Stimulated activated CD8-positive, alpha-beta memory T cell treated with anti-CD3 and anti-CD28 coated beads, Interleukin-12 subunit alpha, Interleukin-12 subunit beta, amount 100 ng/mL, for 1 hour (primary cell): ENCODE measurements at places on chromosomes 5 and 9.

DNA sequence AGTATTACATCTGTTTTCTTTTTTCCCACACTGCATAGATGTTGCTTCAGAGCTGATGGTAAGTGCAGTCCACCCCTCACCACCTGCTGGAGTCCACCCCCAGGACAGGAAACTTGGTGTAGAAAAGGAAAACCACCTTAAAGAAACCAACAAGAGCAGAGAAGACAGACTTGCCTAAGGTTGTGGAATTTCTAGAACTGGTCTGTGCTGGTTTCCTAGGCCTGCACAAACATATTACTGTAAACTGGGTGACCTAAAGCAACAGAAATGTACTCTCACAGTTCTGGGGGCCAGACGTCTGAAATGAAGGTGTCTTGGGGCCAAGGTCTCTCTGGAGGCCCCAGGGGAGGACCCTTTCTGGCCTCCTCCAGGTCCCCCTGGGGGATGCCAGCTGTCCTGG is 293.4 kb upstream of the IRX1 start:
- no peak for DNase-seq

GRCh38 chr5:172065431-172066065 is 59.1 kb upstream of the FBXW11 start:
- DNase-seq: no peak

GRCh38 chr5:156951359-156951758 is 11.7 kb downstream of the TIMD4 start:
- no peak for DNase-seq

DNA sequence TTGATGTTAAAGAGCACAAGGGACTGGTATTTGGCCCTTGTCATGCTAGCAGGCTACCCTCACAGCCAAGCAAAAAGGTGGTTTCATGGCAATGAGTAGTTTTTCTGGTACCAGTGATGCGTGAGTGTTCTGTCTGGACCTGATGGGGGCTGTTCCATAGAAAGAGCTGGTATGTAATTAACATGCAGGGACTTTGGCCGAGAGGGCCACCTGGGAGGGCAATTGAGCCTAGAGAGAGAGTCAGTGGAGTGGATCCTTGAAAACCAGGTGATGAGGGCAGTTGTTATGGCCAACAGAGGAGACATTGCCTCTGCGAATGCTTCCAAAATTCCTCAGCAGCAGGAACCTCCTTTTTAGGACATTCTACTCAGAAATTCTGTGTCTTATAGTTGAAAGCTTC is 383.3 kb downstream of the PSAT1 start:
- DNase-seq: no peak

- DNase-seq: no peak
These were observed 359.2 kb upstream of the ACTBL2 start for GRCh38 chr5:57841676-57842363.

DNA sequence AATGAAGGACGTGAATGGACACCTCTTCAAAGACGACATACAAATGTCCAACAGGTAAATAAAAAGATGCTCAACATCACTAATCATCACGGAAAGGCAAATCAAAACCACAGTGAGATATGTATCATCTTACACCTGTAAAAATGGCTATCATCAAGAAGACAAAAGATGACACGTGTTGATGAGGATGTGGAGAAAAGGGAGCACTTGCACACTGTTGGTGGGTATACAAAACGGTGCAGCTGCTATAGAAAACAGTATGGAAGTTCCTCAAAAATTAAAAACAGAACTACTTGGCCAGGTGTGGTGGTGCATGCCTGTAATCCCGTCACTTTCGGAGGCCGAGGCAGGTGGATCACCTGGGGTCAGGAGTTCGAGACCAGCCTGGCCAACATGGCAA is 47.9 kb downstream of the STK10 start:
- DNase-seq: no peak

DNA sequence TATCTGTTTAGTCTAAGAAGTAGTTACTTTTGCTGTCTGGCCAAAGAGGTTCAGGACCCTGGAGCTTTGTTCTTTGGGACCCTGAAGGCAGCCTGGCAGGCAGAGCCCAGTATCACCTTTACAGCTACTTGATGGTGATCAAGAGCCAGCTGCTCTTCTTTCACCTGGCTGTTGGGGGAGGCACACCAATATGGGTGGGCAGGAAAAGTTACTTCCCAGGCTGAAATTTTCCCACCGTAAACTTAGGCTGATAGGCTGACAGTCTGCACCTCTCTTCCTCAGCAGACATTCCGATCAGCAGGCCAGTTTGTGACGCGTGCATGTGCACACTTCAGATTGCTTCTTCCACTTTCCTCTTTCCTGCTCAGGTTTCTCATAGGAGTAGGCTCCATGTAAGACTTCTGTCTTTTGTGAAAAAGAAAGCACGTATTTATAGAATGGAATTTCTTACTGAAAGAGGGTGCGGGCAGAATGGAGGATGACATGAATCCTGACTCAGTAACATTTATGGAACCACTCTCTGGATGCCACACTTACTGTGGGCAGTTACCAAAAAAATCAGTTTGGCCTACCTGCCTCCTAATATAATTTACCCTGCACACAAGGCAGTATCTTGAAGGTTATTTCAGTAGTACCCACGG is 223.9 kb upstream of the DMRT1 start:
- DNase-seq: no peak

GRCh38 chr5:149860801-149861322 is 83.7 kb downstream of the PDE6A start:
- DNase-seq: no peak

- DNase-seq: no peak
These were observed 1066.3 kb upstream of the NUDT12 start for GRCh38 chr5:104628911-104629310.
